ENCODE measurements at places on chromosomes 3 and 15.

DNA sequence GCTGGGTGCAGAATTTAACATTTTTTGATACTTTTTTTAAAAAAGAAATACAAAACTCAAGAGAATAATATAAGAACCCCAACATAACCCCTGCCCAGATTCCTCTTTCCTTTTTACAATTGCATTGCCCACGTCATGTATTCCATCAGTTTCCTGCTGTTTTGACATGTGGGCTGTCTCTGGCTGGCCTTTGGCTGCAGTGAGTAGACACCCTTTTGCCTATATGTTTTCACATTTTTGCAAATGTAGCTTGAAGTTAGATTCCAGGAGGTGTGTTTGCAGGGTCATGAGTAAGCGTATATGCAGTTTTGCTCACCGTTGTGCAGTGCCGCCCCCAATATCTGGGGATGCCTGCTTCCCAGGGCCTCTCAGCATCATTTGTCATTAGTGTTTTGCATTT lies 28.0 kb upstream of the ATP10A start:
- DNase-seq: no peak

- DNase-seq: no peak
Observed at GRCh38 chr3:23052208-23052607, 150.9 kb upstream of the UBE2E2 start.

- DNase-seq: no peak
Observed at GRCh38 chr3:139251529-139251928, 92.3 kb upstream of the MRPS22 start.

DNA sequence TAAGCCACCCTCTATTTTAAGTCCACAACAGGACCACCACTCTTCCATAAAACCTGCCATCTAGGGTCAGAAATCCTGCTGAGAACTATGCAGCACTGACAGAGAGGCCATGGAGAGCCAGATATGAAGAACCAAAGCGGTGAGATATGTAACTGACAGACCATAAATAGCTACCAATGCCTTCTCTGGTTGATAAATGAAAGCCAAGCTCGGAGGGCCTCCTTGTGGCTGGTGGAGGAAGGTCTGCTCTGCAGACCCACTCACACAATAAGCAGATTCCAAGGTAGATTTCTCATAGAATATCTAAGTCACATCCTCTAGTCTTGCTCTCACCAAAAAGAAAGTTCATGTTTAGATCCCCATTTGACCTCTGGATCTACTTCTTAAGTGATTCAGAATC lies 38.9 kb downstream of the RYK start:
- DNase-seq: no peak

GRCh38 chr3:78004571-78004970 lies 964.7 kb downstream of the ROBO2 start:
- DNase-seq: no peak

DNA sequence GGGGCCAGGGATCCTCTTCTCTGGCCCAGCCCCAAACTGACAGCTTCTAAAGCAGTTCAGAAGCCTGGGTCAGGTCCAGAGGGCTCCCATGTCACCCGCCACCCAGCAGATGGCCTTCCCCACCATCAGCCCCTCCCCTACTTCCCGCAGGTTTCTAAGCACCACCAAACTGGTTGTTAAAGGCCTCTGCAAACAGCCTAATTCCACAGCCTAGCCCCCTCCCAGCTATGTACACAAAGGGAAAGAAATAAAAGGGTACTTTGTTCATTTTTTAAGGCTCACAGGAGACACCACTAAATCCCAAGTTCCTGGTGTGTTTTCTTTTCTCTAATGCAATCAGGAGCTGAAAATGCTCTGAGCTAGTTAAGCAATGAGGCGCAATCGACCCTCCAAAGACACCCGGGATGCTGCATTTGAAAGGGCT lies 30.6 kb downstream of the PLCH1 start:
- no peak for DNase-seq

DNA sequence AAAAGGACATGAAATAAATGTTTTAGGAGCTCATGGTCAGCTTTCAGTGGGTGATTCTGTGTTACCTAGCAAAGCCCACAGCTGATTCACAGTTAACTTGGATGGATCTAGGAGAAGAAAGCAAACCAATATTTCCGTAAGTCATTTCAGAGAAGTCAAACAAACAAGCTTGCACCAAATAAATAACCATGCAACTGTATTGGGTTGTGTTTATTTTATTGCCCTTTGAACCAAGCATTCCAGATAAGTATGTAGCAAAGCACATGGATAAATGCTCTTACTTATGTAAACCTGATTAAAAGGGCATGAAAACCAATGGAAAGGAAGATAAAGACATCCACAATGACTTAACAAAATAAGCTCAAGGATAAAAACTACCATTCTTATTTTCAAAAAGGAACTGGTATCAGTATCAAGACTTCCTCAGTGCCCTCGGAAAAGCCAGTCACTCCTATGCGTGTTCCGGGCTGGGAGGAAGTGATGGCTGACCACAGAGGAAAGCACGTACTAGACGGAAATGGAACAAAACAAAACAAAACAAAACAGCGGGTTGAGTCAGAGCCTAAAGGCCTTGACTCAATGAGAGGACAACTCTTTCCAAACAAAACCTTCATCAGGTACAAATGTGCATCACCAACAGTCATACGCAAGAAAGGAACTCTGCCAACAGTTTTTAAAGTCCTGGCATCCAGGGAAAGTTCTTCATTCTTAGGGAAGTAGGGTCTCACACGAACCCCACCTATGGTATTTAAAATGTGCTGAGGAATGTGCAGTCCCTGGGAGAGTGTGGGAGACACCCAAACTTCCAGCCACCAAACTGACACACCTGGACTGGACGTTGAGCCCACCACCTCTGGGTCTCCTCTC lies 103.3 kb downstream of the SNRK start:
- DNase-seq: peak; percentile 53

DNA sequence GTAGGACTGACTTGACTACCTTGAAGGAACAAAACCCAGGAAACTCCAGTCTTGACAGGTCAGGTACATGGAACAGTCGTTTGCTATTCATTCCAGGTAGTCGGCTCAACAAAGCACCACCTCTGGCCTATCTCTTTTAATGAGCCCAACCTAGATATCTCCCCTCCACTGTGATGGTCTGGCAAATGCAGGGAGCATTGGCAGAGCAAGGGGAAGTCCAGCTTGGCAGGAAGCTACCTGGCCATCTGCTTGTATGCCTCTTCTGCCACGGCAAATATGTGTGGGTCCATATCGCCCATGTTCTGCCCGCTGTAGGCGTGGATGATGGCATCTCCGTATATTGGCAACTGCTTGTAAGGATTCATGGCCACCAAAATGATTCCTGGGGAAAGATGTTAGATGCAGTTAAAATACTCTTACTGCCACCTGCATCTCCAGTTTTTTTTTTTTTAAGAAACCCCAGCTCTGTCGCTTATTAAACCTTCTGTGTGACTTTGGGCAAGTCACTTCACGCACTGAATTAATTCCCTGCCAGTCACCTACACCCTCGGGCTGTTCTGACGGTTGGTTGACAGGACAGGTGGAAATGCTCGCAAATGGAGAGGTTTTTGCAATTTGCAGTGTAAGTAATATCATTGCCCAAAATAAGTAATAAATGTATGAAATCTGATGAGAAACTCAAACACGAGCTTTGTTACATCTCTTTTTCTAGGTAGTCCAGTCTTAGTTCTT lies 16.8 kb downstream of the MYO5C start:
- DNase-seq: no peak

- no peak for DNase-seq
Observed at GRCh38 chr3:156764751-156765150, 61.4 kb upstream of the LEKR1 start.

All from stimulated activated CD8-positive, alpha-beta memory T cell treated with anti-CD3 and anti-CD28 coated beads, Interleukin-4, amount 100 ng/mL, for 1 hour (primary cell).